ENCODE measurements at places on chromosomes 5 and 9.

- no peak for DNase-seq
Observed at GRCh38 chr5:172167895-172168294, 20.1 kb downstream of the STK10 start.

GRCh38 chr5:171714851-171715250 is 70.8 kb upstream of the SMIM23 start:
- DNase-seq: no peak

DNA sequence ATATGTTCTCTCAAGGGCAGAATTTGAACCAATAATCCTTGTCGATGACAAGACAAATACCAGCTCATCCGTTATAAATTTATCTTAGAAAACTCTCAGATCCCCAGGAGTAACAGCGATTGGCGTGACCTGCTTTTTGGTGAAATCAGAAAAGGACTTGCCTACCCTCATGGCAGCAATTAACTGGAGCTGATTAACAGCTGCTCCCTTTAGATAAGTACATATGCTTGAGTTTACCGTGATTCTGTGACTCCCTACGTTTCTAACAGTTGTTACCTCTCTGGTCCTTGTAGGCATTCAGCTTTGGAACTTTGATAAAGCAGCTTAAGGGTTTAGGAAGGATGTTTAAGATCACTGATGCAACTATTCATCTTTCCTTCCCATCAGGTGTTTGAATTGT is 2.6 kb downstream of the INVS start:
- DNase-seq: no peak

DNA sequence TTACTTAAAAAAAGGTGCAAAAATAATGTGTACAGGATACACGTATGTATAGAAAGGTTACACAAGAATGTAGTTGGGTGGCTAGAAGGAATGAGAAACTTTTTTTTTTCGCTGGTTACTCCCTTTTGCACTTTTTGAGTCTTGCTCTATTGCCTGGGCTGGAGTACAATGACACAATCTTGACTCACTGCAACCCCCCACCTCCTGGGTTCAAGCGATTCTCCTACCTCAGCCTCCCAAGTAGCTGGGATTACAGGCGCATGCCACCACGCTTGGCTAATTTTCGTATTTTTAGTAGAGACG is 15.8 kb downstream of the FBXW11 start:
- no peak for DNase-seq

GRCh38 chr9:125896404-125896803 is 149.2 kb downstream of the PBX3 start:
- DNase-seq: no peak

- DNase-seq: no peak
Observed at GRCh38 chr5:65812648-65813047, 90.6 kb downstream of the NLN start.

DNA sequence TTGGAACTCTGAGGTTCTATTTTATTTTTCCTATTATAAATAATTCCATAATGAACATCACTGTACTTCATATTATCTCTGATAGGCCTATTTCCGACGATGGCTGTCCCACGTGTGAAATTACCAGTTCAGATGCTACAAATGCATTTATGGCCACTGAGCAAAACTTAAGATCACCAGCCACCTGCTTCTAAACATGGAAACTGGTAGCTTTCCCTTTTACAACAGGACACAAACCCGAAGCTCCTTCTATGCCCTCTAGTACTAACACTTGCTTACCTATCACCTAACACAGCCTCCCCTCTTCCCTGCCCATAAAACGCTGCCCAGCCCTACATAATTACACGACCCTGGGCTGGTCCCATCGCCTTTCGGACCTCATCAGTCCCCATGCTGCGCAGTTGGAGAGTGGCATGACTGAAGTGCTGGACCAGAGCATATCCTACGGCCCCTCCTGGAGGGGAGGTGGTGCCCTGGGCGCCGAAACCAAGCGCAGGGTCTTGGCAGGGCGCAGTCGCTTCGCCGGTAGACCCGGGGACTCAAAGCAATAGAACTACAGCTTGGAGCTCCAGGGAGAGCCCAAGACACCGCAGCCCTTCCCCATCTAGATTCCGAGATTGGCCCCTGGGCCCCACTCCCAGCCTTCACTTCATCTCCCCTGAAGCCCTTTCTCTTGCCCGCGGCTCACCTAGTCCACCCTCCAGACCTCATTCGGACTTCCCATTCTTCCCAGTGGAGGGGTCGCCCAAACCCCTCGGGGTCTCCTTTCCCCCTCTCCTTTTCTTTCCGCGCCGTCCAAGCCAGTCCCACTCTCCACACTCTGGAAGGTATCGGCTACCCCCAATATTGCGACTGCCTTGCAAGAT is 1.0 kb upstream of the SAP30L start:
- DNase-seq: no peak

DNA sequence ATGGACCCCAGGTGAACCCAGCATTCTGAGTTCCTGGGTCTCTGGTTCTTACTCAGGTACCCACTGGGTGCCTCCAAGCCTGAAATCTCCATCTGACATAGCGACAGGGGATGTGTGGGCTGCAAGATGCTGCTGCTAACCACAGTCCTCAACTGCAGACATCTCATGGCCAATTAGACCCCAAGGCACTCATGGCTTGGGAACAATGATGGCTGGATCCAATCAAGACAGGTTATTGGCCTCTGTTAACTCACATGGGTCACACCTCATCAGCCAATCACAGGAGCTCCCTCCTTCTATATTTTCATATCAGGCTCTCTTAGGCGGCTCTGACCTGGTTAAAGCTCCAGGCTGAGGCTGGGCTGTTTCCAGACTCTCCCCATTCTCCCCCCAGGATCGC is 57.0 kb downstream of the CXXC5 start:
- DNase-seq: no peak

DNA sequence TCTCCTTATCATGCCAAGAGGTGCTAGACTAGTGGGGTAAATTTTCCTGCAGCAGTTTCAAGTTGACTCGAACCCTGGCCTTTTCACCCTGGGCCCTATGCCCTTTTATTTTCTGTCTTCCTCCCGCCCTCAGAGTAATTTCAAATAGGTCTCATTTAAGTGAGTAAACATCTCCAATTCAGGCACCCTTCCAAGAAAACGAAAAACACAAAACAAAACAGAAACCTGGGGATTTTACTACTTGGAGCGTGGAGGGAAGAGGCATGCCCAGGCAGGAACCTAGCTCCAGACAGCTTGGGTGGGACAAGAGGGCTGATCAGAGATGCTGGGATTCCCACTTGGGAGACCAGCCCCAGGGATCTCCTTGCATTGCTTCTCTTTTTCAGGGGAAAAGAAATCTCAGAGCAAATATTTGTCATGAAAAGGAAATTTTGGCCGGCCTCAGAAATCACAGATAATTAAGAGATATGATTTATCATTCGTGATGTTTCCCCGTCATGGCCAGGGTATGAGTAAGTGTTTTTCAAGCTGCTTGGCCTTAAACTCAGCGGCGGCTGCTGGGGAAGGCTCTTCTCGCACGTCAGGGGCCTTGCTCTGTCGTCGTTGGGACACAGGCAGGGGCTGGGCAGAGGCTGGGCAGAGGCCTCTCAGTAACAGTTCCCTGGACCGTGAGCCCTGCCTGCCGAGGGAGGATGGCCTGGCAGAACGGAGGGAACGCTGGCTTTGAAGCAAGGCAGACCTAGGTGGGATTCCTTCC is 248.6 kb upstream of the KLF4 start:
- DNase-seq: no peak

DNA sequence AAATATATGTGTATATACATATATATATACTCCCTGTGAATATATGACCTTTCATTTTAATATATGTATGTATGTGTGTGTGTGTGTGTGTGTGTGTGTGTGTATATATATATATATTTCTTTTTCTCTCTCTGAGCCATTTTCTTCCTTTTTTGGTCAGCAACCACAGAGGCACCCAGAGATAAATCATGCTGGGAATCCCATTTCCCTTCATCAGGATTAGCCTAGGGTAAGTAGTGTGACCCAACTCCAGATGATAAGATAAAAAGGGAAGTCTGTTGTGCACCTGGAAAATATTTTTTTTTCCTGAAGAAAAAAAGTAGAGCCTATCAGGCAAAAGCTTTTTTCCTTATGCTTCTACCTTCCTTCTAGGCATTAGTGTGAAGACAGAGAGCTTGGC is 25.4 kb upstream of the SUB1 start:
- no peak for DNase-seq

DNA sequence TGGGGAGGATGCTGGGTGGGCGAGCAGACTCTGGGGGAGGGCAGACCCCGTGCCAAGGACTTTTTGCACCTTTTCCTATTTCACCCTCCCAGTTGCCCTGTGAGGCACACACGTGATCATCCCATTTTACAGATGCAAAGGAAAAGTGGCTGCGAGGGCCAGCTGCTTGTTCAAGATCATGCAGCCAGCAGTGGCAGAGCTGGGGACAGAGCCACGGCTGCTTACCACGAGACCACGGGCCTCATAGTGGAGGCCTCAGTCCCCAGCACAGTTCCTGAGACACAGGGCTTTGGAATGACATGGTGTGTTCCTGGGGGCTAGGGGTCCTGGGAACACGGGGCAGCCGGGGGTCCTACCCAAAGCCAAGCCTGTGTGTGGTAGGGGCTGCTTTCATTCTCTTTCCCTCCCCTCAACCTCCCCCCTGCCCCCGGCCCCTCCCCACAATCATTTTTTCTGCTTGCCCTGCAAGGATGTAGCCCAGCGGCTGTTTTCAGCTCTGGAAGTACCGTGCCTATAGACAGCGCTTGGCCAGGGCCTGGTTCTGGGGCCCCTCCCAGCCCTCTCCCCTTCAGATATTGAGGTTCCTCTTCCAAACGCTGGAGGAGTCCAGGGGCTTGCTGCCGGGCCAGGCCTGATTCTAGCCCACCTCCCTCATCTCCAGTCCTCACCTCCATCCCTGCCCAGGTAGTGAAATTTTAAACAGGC is 58.5 kb upstream of the IER5L start:
- no peak for DNase-seq

- no peak for DNase-seq
Observed at GRCh38 chr5:126673477-126673876, 72.7 kb downstream of the PHAX start.

- peak; percentile 7 for DNase-seq
Observed at GRCh38 chr9:79817438-79818004, 245.8 kb downstream of the TLE4 start.

GRCh38 chr9:122383992-122384461 is 13.2 kb downstream of the PTGS1 start:
- DNase-seq: no peak

Data from Ammon's horn (tissue), 1 donor.